COR-L47 (cell line): ENCODE measurements at places on chromosomes 6 and 20.

- peak; percentile 19 for DNase-seq
Observed at GRCh38 chr6:166456395-166457156, 73.8 kb upstream of the MPC1 start.

- DNase-seq, result no peak
Observed at GRCh38 chr6:12538881-12539357, 177.6 kb upstream of the PHACTR1 start.

DNA sequence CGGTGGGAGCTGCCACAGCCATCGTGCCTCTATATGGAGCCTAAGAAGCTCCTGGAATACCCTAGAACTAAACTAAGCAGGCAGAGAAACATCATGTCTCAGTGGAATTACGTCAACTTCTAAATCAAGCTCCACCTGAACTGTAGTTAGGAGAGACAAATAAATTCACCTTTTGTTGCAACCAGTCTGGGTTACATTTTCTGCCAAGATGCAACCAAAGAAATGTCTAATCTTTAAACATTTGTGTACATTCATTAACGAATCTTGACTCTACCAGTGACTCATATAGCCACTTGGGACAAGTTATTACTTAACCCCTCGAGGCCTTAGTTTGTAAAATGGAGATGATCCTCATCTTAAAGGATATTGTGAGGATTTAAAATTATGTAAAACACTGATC, 8.9 kb downstream of the PTPRK start:
- no peak for DNase-seq

- peak; percentile 46 for DNase-seq
Observed at GRCh38 chr6:26331218-26332073, 33.6 kb upstream of the BTN3A2 start.

- DNase-seq, result no peak
Observed at GRCh38 chr20:50110141-50111047, 2.6 kb downstream of the UBE2V1 start.

DNA sequence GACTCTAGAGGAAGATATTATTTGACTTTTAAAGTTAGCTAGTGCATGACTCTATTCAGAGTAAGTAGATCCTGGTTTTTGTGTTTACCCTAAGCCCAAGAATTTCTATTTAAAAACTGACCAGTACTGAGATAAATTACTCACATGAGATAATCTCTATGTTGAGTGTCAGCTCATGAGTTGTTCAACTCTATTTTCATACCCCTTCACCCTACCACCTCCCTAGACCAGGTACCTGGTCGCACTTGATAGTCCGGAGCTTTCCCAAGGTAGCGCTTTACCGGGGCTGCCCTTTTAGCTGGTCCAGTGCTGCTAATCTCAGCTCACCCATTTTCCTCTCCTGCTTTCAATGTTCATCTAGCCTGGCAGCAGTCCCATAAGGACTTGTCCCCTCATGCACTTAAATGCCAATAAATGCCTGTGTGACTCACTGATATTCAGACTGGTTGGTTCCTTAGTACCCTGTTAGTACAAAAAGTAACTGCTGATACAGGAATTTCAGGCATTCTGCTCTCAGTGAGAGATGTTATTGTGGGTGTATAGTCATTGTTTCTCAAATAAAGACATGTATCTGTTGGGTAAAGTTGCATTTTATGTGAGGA, 503.9 kb downstream of the ADGRB3 start:
- DNase-seq, result no peak

DNA sequence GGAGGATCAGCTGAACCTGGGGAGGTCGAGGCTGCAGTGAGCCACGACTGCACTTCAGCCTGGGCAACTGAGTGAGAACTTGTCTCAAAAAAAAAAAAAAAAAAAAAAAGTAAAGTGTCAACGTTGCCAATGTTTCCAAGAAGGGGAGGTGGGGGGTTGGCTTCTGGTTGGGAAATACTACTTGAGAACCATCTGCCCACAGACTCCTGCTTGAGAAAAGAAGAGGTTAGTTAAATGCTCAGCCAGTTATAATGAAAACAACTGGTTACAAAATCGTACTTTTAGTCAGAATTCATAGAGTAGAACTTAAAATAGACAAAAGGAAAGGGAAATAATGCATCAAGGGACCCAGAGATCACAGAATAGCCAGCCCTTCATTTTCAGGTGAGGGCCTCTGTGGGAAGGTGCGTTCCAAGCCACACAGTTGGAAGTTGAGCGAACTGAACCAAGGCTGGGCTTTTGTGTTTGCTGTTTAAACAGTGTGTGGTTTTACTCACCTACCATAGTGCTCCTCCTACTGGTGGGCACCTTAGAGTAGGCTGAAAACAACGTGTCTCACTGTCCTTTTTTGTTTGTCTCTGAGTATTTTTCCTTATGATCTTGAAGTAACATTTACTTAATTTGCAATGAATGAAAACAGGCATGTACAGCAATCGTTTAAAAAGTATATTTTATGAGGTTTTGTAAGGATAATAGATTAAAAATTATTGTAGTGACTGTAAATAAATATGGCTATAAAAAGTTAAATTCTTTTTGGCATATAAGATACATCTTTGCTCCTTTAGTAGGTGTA, 200.7 kb downstream of the BCAS1 start:
- DNase-seq, result peak; percentile 22
